ENCODE measurements at places on chromosomes 5 and 9.

GRCh38 chr5:58211441-58211840 lies 248.4 kb downstream of the PLK2 start:
- no peak for DNase-seq

DNA sequence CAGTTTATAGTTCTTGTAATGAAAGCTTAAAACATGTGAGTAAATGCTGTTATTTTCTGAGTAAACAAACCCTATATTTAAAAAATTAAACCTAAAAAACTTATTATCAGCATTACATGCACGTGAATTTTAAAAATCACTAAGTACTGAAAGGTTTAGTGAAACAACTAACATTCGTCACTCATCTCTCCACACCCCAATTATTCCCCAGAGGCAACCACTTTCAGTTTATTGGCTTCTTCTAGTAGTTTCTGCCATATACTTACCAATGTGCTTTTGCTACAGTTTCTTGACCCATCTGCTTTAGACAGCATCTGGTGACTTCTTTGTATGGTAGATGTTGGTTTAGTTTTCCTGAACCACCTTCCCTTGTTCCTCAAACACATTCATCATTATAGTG lies 58.1 kb downstream of the ANGPTL2 start:
- DNase-seq, result no peak

DNA sequence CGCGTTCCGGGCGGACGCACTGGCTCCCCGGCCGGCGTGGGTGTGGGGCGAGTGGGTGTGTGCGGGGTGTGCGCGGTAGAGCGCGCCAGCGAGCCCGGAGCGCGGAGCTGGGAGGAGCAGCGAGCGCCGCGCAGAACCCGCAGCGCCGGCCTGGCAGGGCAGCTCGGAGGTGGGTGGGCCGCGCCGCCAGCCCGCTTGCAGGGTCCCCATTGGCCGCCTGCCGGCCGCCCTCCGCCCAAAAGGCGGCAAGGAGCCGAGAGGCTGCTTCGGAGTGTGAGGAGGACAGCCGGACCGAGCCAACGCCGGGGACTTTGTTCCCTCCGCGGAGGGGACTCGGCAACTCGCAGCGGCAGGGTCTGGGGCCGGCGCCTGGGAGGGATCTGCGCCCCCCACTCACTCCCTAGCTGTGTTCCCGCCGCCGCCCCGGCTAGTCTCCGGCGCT lies at the start of gene DAPK1:
Gene DAPK1, plus strand, starts transcription at position 264 of the 442 bp plus-strand sequence. CDS start 1,211 bp downstream, outside the sequence.
- no peak for DNase-seq

- DNase-seq, result no peak
Observed at GRCh38 chr9:21558079-21558478, 76.0 kb upstream of the IFNE start.

DNA sequence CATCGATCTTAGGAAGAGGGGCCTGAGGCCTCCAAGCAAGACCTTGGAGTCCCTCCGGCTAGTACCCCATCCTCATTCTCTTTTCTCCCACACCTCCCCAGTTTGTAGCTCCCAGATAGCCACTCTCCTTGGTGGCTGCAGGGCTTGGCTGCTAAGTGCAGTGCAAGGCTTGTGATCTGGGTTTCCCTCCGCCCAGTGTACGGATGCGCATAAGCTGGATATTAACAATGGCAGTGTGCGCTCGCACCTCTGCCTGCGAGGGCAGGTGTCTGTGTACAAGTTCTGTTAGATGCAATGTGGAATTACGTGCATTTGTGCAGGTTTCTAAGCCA lies 71.0 kb upstream of the TBCA start:
- DNase-seq, result no peak

DNA sequence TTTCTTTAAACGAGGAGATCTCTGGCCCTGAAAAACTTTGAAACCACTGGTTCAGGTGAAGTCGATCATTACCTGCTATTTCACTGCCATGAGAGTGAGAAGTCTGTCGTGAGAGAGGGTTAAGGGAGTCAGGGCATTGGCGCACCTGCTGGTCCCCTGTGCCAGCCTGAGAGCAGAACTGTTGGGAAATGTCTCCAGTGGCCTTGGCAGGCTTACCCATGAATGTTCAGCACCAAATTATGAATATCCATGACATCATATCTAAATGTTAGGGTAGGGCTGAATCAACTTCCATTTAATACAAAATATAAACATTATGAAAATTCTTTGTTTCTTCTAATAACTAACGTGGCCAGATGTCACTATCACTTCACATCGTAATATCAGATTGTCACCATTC lies 379.3 kb downstream of the KDM4C start:
- DNase-seq, result no peak

- no peak for DNase-seq
Observed at GRCh38 chr9:97849980-97850379, 3.0 kb upstream of the FOXE1 start.

- DNase-seq, result no peak
Observed at GRCh38 chr5:69113851-69114250, 20.0 kb downstream of the SLC30A5 start.

GRCh38 chr5:20832204-20833080 lies 844.4 kb upstream of the CDH18 start:
- no peak for DNase-seq

All from natural killer cell (primary cell).